Astrocyte (in vitro differentiated cells and primary cell): ENCODE measurements at places on chromosomes 4 and X.
A peak's percentile ranks its signal among the peaks of the same experiment; 100 is the strongest.

GRCh38 chrX:24395775-24396174 lies 35.3 kb downstream of the SUPT20HL1 start:
- DNase-seq = peak; percentile 62

GRCh38 chrX:49164589-49165360 lies 2.2 kb downstream of the MAGIX start:
- DNase-seq = no peak

DNA sequence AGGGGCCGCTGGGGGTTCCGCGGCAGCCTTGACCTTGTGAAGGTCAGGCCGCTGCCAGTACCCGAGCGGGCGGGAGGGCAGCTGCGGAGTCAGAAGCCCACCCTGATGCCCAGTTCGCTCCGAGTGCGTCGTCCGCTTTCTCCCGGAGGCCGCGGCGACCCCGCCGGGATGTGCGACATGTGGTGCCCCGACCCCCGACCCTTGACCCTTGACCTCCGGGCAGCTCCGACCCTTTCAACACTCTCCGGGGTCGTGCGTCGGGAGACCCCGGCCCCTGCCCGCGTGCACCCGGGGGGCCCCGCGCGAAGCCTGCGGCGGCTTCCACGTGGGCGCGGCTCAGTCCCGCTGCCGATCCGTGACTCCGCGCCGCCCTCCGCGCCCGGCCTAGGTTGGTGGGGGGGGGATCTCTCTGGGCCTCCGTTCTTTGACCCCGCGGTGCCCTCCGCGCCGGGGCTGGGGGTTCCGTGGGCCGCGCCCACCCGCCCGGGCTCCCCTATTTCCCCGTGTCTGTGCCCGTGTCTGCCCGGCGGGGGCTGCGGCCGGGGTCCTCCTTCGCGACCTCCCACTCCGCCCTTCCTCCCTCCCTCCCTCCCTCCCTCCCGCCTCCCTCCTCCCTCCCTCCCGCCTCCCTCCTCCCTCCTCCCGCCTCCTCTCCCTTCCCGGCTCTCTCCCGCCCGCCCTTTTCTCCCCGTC lies 609 bp upstream of the SLC25A6 start:
- DNase-seq = peak; percentile 51

DNA sequence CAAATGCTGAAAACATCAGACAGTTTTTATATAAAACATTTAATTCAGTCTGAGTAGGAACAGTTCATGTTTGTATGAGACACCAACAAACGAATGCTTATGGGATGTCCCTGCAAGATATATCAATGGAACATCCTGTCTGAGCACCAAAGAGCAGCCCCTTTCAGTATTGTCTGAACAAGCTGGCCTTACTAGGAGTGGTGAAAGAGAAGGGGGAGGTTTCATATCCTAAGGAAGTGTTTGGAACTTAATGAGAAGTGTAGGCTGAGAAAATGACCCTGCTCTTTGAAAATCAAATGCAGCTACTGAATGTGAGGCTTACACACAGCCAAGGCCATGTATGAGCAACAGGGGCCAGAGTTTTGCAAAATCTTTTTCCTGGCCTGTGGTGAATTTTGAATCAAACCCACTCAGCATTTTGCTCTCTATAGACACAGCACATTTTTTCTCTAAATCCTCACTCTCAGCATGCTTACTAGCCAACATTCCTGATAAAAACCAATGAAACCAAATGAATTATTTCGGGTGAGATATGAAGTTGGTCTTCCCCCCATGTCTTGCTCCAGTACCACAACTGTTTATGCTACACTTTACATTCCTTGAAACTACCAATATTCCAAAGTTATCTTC lies 119.4 kb downstream of the LUZP4 start:
- DNase-seq = peak; percentile 63

DNA sequence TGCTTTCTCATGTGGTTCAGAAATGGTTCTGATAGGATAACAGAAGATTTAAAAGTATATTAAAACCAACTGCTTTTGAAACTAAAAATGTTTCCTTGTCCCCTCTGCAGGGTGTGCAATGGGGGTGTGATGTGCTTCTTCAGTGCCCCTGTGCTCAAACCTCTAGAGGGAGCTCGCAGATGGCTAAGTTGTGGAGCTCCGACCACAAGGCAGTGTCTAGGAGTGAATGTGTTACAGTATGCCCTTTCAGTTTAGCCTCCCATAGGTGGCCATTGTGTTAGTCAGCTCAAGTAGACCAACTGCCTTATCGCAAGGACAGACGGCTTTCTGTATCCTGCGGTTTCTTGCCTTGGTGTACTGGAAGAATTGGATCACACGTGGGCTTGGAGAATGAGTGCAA lies 130.5 kb downstream of the TENT5D start:
- DNase-seq = no peak
